ENCODE measurements at places on chromosomes 12 and 14.

DNA sequence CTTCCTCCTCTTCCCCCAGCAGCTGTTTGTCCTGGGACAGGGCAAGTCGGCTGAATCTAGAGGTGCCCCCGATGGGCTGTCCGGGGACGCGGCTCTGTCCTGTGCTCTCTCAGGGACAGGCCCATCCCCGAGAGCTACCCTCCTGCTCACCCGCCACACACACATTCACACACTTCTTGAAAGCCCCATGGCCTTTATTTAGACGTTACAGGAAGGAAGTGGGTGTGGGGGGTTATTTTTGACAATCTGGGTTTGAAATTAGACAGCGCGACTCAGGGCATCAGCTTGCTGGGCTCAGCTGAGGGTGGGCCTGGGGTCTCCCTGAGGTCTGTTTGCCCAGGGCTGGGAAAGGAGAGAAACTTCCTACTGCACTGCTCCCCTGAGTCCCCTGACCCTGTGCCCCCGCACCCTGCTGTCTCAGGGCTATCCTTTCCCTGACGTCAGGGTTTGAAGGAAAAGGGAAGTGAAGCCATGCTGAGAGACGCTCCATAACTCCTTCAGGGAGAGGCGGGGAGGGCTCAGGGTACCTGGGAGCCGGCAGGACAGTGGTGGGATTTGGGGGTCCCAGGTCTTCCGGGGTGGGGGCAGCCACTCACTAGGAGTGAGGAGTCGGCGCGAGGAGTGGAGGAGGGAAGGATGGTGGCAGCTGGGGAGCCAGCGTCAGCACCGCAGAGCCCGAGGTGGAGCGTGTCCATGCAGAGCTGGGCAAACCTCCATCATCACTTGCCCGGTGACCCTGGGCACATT is 8.1 kb downstream of the PTPN6 start:
- peak; percentile 89 for DNase-seq

DNA sequence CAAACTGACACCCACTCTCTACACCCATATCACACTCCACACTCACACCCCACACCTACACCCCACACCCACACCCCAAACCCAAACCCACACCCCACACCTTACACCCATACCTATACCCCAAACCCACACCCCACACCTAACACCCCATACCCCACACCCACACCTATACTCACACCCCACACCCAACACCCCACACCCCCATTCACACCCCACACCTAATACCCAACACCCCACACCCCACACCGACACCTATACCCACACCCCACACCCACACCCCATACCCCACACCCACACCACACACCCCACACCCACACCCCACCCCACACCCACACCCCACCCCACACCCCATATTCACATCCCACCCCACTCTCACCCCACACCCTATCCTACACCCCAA is 38.5 kb downstream of the TMEM120B start:
- no peak for DNase-seq

GRCh38 chr12:87813476-87814234 is 215.5 kb downstream of the C12orf50 start:
- DNase-seq: no peak

DNA sequence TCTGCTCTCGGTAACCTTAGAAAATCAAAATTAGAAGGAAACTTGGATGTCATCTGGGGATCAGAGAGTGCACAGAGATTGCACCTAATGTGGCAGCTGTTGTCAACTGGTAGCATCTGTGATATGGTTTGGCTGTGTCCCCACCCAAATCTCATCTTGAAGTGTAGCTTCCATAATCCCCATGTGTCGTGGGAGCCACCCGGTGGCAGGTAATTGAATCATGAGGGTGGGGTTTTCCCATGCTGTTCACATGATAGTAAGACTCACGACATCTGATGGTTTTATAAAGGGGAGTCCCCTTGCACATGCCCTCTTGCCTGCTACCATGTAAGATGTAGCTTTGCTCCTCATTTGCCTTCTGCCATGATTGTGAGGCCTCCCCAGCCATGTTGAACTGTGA is 127.7 kb upstream of the SRRM4 start:
- peak; percentile 39 for DNase-seq

GRCh38 chr12:31834150-31834549 is 105.3 kb upstream of the AMN1 start:
- no peak for DNase-seq

DNA sequence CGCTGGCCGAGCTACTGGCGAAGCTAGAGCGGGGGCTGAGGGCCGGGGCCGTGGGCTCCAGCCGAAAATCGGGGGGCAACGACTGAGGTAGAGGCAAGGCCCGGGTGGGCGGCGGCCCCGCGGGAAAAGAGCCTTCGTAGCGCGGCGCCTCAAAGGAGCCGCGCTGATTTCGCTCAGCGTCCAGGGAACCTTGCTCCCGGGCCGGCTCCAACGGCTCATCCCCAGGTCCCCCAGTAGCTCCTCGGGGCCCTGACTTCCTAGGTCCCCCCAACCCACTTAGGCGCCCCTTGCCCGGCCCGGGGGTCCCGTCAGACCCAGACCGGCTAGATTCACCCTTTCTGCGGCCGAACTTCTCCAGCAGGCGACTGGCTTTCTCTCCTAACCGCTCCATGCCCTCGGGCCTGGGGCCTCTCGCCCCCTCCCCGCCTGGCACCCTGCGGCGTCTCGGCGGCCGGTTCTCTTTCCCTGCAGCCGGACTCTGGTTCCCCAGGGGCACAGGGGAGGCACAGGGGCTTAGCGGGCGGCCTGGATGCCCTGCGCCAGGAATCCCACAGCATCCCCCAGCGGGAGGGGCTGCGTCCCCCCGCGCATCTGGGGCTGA is 375 bp downstream of the AJUBA start:
- no peak for DNase-seq

GRCh38 chr14:61512026-61512834 is 183.1 kb upstream of the HIF1A start:
- no peak for DNase-seq

All from NAMALWA (cell line).